ENCODE measurements at places on chromosomes 2 and 18.
A peak's percentile ranks its signal among the peaks of the same experiment; 100 is the strongest.

DNA sequence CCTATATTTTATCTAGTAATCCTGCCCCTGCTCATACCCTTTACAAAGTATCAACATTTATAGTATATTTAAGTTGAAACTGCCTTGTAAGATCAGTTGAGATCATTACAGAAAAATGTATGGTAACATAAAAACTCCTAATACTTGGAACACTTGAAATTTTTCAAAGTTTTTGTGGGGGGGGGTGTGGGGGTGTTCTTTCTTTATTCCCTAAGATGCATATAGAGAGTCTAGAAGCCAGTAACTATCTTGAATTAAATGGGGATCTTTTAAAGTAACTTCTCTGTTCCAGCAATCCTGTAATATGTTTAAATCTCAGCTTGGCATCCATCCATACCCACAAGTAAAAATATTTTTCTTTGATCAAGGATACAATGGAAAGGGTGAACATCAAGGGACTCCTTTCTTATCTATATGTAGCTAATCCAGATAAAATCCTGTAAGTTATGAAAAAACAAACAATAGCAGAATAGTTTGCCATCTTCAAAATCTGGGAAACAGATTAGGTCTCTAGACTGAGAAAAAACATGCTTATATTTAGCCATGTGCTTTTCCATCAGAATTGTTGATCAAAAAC is 455.3 kb downstream of the MEIS1 start:
- no peak for DNase-seq

- DNase-seq = peak; percentile 91
These were observed 25.1 kb downstream of the DNPEP start for GRCh38 chr2:219362524-219363164.

DNA sequence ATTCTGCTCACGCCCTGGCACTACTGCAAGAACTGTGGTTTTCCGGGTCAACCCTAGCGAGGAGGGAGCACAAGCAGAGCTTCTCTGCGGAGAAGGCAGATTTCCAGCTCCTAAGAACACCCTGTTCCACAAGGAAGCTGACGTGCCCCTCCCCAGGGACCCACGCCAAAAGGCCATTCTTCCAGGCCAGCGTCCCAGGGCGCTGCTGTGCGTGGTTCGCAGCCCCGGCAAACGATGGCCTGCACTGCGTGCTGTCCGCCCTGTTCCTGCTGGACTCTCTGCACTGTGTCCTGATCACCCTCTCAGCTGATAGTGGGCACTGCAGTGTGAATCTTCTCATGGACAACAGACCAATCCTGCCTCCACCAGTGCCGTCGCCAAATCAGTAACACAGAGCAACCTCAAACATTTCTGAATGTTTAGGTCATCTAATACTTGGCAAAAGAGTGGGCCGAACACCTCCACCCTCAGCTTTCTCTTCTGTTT is 49.1 kb downstream of the ADI1 start:
- DNase-seq = no peak

- no peak for DNase-seq
These were observed 12.4 kb downstream of the SLC8A1 start for GRCh38 chr2:40439473-40439872.

GRCh38 chr18:23591011-23591410 is 4.7 kb upstream of the NPC1 start:
- no peak for DNase-seq

DNA sequence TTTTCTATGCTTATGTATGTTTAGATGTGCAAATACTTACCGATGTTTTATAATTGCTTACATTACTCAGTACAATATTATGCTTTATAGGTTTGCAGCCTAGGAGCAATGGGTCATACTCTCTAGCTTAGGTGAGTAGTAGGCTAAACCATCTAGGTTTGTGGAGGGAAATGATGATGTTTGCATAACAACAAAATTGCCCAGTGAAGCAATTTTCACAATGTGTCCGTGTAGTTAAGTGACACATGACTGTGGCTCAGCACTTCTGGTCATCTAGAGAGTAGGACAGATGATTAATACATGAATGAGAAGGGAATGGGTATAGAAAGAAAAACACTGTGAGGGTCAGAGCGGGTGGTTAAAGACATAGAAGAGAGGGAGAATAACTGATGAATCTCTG is 2116.2 kb upstream of the PIK3C3 start:
- no peak for DNase-seq

- no peak for DNase-seq
These were observed 135.1 kb upstream of the EPB41L3 start for GRCh38 chr18:5678779-5679406.

DNA sequence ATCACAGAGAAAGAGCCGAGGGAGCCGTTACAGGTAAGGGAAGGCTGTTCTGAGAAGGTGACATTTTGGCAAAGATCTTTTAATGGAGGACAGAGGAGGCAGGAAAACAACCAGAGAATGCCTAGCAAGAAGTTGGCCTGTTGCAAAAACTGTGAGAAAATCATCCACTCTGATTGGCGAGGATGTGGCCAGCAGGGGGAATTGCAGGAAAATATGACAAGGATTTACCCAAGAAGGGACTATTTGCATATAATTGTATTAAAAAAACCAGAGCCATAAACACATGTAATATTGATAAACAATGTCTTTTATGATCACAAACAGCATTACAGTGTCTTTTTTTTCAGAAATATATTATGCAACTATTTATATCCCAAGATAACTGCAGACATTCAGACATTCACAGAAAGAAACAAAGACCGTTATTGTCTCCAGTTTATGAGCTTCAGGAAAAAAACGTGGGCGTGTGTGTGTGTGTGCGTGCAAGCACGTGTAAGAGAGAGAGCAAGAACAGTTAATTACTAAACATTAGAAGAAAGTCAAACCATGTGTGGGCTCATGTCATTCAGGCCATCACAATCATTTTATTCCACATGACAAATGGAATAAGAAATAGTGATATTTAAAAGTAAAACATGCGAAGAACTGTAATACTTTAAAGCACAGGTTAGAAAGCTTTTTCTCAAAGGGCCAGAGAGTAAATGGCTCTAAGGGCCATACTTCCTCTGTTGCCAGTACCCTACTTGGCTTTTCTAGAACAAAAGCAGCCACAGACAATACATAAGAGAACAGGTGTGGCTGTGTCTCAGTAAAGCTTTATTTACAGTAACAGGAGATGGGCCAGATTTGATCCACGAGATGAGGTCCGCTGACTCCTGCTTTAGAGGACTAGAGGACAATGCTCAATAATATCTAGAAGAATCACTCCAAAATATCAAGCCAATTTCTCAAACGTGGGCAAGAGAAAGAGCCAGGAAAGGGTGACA is 324.1 kb downstream of the DLGAP1 start:
- no peak for DNase-seq

- DNase-seq = no peak
These were observed 281.0 kb upstream of the HS6ST1 start for GRCh38 chr2:128599700-128600099.

DNA sequence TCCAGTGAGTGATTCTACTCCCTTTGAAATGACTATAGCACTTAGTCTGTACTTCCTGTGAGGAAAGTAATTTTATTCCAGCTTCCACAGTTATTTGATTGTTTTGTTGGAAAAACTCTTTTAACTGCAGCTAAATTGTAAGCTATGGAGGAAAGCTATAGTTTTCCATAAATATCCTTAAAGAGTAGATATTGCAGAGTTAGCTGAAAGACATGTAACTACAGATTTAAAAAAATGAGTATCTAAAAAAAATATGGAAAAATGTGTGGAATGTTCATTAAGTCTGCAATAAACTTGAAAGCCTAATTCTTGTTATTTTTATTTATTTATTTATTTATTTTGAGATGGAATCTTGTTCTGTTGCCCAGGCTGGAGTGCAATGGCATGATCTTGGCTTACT is 56.8 kb upstream of the AQP4 start:
- DNase-seq = no peak

GRCh38 chr18:3603421-3604234 is 153.7 kb downstream of the TGIF1 start:
- DNase-seq = peak; percentile 88

GRCh38 chr2:183244300-183244844 is 120.1 kb downstream of the NUP35 start:
- no peak for DNase-seq

GRCh38 chr2:143132355-143132754 is 3.1 kb downstream of the ARHGAP15 start:
- no peak for DNase-seq

- no peak for DNase-seq
These were observed 17.3 kb downstream of the MRPL30 start for GRCh38 chr2:99198103-99198841.

DNA sequence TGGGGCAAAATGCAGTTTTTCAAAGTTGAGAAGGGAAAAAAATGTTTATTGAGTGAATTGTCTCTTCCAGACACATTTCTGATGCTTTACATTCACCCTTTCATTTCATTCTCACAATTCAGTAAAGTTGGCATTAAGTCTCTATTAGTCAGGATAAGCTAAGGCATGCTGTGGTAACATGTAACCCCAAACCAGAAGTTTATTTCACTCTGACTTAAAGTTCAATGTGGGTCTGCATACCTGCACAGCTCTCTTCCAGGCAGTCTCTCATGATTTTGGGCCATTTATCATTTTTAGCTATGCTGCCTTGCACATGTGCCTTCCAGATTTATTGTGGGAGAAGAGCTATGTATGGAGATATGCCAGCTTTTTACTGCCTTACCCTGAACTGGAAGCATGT is 48.0 kb downstream of the DDX18 start:
- DNase-seq = no peak

GRCh38 chr2:21044694-21045371 is 960 bp upstream of the APOB start:
- no peak for DNase-seq

GRCh38 chr2:72043985-72044384 is 103.7 kb downstream of the CYP26B1 start:
- DNase-seq = no peak

DNA sequence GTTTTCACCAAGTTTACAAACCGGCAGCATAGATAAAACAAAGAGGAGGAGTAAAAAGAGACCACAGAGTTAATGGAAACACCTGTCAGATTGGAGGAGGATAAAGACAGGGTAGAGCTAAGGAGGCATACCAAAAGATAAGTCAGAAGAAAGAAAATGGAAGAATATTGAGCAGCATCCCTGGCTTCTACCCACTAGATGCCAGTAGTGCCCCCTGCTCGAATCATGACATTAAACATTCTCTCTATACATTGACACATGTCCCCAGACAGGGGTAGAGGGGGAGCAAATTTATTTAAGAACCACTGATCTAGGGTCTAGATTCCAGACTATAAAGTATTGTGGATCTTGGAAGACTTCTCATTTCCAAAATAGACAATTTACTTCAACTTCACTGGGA is 159.8 kb upstream of the ETAA1 start:
- DNase-seq = no peak

DNA sequence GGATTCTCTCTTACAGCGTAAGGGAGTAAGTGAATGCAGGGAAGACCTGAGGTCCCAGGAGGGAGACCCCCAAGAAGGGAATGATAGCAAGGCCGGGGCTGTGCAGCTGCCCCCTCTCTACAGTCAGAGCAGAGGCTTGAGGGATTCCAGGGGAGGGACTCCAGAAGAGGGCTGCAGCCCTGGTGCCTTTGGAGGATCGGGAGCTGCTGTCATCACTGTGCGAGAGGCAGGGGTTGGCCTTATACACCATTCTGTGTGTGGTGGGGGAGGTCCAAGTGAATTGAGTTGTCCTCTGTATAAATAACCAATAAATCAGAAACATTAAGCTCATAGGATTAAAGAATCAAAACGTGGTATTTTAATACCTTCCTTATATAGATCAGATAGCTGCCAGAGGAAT is 114.9 kb downstream of the GLI2 start:
- no peak for DNase-seq

GRCh38 chr18:21513292-21513691 is 87.2 kb downstream of the ESCO1 start:
- DNase-seq = no peak

DNA sequence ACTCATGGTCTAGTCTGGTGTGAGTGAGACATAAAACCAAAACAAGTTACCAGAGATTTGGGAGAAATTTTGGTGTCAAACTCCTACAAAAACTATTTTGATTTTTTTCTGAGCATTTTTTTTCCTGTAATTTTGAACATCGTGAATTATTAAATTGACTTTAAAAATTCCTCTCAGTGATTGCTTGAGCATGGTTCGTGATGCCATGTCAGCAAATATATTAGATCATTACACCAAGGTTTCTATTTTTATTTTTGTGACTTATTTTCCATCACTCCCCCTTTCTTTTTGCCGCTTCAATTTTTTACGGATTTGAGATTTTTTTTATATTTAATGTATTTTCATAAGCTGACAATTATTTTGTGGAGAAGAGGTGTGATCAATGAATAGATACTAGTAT is 613.9 kb upstream of the LRATD1 start:
- no peak for DNase-seq

- DNase-seq = no peak
These were observed 53.2 kb downstream of the CIB4 start for GRCh38 chr2:26587994-26588393.

DNA sequence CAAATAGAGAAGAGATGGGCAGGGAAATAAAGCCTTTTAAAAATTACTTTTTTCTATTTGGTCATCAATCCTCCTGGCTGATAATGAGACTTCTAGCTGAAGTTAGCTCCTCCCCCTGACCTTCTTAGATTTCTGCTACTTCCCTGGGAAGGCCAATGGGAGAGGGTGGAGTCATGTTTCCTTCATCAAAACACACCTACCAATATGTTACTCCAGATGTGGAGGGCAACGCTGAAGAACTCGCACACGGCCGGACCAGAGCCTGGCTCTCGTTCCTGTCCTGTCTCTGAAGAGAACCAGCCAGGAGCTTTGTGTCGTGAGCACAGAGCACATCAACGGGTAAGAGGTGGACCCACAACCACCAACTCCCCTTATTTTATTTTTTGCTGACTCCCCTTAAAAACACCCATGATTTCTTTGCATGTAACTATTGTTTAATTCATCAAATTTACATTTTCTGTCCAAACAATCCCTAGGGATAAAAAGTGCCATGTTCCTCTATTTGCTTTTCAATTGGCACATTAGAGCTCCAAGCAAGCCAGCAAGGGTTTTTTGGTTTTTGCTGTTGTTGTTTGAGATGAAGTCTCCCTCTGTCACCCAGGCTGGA is 94.9 kb downstream of the ADD2 start:
- no peak for DNase-seq

GRCh38 chr2:227474410-227474809 is 2.5 kb downstream of the AGFG1 start:
- DNase-seq = no peak

- no peak for DNase-seq
These were observed 129.4 kb upstream of the ASB18 start for GRCh38 chr2:236393581-236393980.

DNA sequence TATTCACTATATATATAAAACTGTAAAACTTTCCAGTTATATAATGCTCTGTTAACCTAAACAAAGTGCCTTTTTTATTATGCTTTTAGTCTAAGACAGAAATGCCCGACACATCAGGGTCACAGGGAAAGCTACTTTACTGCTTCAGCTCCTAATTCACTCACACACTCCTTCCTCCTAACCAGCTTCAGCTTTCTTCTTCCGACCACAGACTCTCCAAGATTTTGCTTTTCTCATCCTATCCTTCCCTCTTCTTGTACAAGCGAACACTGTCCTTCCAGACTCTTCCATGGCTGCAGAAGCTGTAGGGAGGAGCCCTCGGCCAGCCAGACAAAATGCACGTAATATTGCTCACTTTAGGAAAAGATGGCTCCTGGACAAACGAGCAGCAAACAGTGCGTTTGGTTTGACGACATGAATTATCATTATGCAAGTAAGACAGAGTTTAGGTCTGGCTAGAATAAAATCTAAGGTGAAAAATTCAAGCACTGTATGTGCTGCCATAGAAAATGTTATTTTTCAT is 47.5 kb upstream of the HNRNPA3 start:
- DNase-seq = no peak

Data from HS-5 (cell line).